ENCODE measurements at places on chromosomes 2 and 18. TPM values are rescaled to one million over a fixed set of nuclear protein-coding genes. Genes with fewer than 3 reads are reported as not detected.

OTOS gene
- total RNA-seq, result not detected

LHCGR gene
- total RNA-seq, result not detected

CPLX4 gene
- not detected for total RNA-seq

CRYGD gene
- not detected for total RNA-seq

Data from fibroblast of the aortic adventitia (primary cell).